ENCODE measurements at places on chromosomes 3 and 15. TPM values are rescaled to one million over a fixed set of nuclear protein-coding genes. Genes with fewer than 3 reads are reported as not detected.

DNA sequence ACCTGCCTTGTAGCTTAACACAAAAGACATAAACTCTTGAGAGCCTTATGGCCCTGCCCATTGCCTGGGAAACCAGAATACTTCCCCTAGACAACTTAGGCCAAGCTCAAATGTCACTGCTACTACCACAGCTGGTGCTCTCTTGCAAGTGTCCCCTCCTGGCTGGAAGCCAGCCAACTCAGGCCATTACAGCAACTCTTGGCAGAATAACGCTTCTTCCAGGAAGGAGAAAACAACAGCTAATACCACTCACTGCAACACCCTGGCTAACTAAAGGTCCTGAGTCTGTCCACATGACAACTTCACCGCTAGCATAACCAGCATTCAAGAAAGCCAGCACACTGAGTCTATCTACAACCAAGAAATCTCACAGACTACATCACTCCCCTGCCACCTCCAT lies 5.1 kb upstream of the B4GALT4 start:
- no peak overlapping the region for H3K27ac ChIP-seq
- no peak for DNase-seq
- H3K4me3 ChIP-seq, result no peak overlapping the region
- H3K27me3 ChIP-seq, result no peaks in the 10 kb centered on the region

DNA sequence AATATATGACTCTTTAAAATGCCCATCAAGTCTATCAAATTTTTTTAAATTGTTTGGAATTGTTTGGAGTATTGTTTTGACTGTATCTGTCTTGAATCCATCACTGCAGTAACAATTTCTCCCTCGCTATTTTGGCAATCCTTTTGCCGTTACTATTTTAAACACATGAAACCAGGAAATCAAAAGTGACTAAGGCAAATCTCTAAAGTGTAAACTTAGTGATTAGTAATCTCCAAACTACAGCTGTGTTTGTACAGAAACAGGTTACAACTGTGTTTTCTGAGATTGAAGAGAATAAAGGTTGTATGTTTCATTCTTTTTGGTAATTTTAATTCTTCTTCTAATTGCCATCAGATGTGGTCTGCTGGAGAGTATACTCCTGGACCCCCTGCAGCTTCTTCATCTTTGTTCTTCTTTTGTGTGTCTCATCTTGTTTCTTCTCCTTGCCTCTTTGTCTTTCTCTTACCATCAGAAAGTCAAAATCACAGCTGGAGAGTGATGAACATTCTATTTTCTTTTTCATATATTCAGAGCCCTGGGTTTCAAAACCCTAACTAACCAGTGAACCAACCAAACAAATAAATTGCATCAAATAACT lies 465.4 kb downstream of the RBMS3 start:
- H3K4me3 ChIP-seq, result no peak overlapping the region
- no peaks in the 10 kb centered on the region for H3K36me3 ChIP-seq
- DNase-seq, result no peak
- H3K4me1 ChIP-seq, result no peaks in the 10 kb centered on the region

DNA sequence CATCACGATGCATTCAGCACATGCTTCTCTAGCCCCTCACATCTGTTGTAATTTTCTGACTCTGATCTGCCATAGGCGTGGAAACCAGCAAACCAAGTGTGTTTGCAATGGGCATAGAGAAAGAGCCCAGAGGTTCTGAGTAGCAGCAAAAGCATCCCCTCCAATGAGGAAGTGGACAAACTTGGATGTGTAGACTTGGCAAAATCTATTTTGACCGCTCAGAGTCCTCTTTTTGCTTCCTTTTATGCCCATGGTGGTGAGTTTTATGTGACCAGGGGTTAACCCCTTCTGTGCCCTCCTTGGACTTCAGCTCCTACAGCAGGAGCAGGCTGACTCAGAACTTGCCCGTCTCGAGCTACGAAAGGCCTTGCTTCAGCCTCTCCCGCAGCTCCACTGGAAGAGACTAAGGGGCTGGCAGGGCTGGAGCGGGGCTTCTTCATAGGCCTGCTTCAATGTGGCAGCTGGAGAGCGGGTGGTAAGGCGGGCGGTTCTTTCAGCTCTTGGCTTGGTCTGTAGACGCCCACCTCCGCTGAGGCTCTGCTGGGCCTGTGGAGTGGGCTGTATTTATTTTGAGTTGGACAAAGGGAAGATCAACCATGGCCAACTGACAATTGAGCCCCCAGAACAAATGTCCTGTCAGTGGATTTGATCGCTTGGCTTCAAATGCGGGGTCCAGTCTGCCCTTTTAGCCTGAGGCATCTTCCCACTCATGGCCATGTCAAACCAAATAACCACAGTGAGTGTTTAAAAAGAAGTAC lies 6.5 kb upstream of the ETV5 start:
- DNase-seq, result no peak
- H3K4me1 ChIP-seq, result no peaks in the 10 kb centered on the region
- H3K27me3 ChIP-seq, result peaks cover 26% of the 10 kb centered on the region
- H3K27ac ChIP-seq, result no peak overlapping the region

Gene RCCD1
- total RNA-seq, result 14.8 TPM

Gene DAPK2
- total RNA-seq, result 26.5 TPM

DNA sequence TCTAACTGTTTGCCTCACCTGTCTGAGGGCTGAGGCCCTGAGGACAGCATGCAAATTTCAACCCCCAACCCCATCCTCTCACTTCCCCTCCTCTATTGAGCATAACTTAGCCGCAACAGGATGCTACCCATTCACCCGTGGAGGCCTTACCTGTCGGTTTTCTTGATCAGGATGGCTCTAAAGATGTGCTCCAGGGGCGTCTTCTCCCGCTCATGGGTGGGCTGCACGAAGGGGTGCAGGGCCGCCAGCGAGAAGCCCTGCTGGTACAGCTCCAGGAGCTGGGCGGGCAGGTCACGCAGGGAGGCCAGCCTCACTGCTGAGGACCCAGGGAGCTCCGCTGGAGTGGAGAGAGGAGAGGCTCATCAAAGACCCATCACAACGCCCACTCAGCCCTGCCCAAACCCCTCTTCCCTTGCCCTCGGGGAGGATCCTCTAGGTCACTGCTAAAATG lies 79.8 kb downstream of the RFTN1 start:
- H3K36me3 ChIP-seq, result no peaks in the 10 kb centered on the region
- no peak for DNase-seq
- H3K27ac ChIP-seq, result no peak overlapping the region
- H3K4me3 ChIP-seq, result no peak overlapping the region
- no peaks in the 10 kb centered on the region for H3K4me1 ChIP-seq

- no peak for DNase-seq
- no peak overlapping the region for H3K4me3 ChIP-seq
- H3K27ac ChIP-seq, result no peak overlapping the region
- H3K4me1 ChIP-seq, result no peaks in the 10 kb centered on the region
These were observed 9.0 kb upstream of the CHRNB4 start for GRCh38 chr15:78650022-78650421.

GRCh38 chr3:9696480-9697220 lies 7.0 kb upstream of the CPNE9 start:
- peaks cover under 1% of the 10 kb centered on the region for H3K36me3 ChIP-seq
- no peak overlapping the region for H3K4me3 ChIP-seq
- DNase-seq, result no peak
- H3K4me1 ChIP-seq, result no peaks in the 10 kb centered on the region
- H3K27ac ChIP-seq, result no peak overlapping the region

DNA sequence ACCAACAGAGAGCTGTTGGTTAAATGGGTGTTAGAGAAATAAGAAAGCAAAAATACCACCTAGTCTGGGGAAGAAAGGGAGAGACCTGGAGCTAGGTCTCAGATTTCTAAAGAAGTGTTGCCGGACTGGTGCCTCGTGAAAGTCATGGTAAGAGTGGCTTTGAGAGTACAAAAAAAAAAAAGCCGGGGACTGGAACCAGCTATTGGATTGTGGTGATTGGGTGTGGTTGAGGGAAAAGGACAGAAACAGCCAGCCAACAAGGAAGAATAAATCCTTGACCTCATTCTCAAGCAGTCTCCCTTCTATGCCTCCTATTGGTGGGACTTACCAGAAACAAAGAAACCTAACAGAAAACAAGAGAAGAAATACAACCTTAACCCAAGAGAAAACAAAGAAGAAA lies 346.4 kb upstream of the KCNMB2 start:
- no peak overlapping the region for H3K4me3 ChIP-seq
- H3K27me3 ChIP-seq, result no peaks in the 10 kb centered on the region
- no peaks in the 10 kb centered on the region for H3K4me1 ChIP-seq
- H3K36me3 ChIP-seq, result no peaks in the 10 kb centered on the region

DNA sequence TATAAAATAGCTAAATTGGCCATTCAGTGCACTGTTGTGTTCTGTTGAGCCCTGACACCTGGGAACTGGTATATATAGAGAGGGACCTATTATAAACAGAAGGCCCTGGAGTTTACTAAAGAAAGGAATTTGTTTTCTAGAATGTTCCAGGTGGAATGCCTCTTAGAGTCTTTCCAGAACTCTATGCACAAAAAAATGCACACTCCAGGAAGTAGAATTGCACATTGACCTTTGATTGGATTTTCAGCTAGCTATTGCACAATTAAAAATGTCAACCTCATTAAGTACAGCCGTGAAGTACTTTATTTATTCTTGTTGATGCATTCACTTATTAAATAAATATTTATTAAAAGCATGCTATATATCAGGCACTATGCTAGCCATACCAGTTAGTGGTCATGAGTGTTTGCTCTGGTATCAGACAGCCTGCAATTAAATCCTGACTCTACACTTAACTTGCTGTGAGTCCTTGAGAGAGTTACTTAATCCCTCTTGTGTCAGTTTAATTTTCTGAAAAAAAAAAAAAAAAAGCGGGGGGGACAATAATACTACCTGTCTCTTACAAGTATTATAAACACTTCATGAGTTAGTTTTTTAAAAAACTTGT lies 40.8 kb downstream of the NDUFB4 start:
- no peaks in the 10 kb centered on the region for H3K27me3 ChIP-seq
- H3K36me3 ChIP-seq, result no peaks in the 10 kb centered on the region
- DNase-seq, result no peak
- no peak overlapping the region for H3K4me3 ChIP-seq
- H3K4me1 ChIP-seq, result no peaks in the 10 kb centered on the region

GRCh38 chr3:189404797-189405484 lies 226.2 kb upstream of the TP63 start:
- no peaks in the 10 kb centered on the region for H3K27me3 ChIP-seq
- H3K4me3 ChIP-seq, result no peak overlapping the region
- H3K4me1 ChIP-seq, result no peaks in the 10 kb centered on the region
- DNase-seq, result no peak
- H3K36me3 ChIP-seq, result no peaks in the 10 kb centered on the region
- H3K27ac ChIP-seq, result no peak overlapping the region

DNA sequence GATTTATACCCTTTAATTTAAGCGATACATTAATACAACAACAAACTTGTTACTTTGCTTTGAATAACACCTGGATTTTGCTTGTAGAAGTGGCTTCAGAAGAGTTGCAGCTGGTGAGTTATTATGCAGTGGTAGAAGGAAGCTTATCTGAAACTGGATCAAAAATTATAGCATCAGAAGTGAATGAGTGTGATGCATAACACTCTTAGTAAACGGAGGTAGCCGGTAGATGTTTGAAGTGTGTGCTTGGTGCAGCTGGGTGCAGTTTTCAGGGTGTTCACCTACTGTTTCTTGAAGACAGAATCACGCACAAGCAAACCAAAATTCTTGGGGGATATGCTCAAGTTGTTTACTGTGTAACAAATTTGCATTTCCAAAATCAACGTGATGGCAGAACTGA lies 103.1 kb downstream of the MITF start:
- H3K27ac ChIP-seq, result no peak overlapping the region
- H3K4me1 ChIP-seq, result no peaks in the 10 kb centered on the region
- no peak for DNase-seq
- no peaks in the 10 kb centered on the region for H3K36me3 ChIP-seq

Gene GOLGA8M
- total RNA-seq, result 0.44 TPM

- no peaks in the 10 kb centered on the region for H3K4me1 ChIP-seq
- no peaks in the 10 kb centered on the region for H3K27me3 ChIP-seq
- DNase-seq, result no peak
- H3K4me3 ChIP-seq, result no peak overlapping the region
- H3K36me3 ChIP-seq, result no peaks in the 10 kb centered on the region
These were observed 345.5 kb downstream of the CHL1 start for GRCh38 chr3:542021-542420.

- no peaks in the 10 kb centered on the region for H3K27me3 ChIP-seq
- peaks cover 12% of the 10 kb centered on the region for H3K4me1 ChIP-seq
- no peak overlapping the region for H3K4me3 ChIP-seq
- DNase-seq, result no peak
- peak overlapping the region; percentile 46 for H3K27ac ChIP-seq
These were observed 97.5 kb downstream of the IGF1R start for GRCh38 chr15:98745650-98746374.

DNA sequence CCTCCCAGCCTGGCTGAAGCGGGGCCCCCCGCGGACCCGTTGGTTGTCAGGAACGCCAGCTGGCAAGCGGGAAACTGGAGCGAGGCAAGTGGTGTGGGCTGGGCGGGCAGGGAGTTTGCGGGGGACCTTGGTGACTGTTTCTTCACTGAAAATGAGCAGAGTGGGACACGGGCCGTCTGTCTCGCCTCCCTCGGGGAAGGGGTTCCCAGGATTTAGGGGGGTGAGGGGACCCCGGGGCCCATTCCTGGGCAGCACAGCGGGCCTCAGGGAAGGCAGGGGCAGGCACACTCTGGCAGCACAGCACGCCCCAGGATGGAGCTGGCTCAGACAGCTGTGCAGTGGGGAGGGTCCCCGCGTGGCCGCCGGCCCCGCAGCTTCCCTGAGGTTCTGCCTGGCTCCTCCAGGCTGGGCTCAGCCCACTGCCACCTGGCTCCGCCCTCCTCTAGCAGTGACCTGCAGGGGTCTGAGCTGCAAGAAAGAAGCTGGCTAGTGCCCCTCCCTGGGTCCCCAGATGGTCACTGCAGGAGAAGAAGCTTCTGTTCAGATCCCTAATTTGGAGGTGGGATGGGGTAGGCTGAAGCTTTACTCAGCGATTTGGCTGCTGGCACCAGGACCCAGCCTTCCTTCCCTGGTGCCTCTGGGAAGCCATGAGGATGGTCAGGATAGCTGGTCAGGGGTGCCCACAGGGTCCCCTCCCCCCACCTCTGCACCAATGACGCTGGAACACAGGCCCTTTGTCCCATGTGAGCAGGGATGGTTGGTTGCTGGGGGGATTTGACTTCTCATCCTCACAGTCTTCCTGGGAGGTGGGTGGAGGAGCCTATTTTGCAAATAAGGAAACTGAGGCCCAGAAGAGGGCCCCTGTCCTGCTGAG lies 90.4 kb downstream of the TBC1D2B start:
- H3K36me3 ChIP-seq, result no peaks in the 10 kb centered on the region
- no peaks in the 10 kb centered on the region for H3K4me1 ChIP-seq

Gene UBA5
- total RNA-seq, result 32.2 TPM

DNA sequence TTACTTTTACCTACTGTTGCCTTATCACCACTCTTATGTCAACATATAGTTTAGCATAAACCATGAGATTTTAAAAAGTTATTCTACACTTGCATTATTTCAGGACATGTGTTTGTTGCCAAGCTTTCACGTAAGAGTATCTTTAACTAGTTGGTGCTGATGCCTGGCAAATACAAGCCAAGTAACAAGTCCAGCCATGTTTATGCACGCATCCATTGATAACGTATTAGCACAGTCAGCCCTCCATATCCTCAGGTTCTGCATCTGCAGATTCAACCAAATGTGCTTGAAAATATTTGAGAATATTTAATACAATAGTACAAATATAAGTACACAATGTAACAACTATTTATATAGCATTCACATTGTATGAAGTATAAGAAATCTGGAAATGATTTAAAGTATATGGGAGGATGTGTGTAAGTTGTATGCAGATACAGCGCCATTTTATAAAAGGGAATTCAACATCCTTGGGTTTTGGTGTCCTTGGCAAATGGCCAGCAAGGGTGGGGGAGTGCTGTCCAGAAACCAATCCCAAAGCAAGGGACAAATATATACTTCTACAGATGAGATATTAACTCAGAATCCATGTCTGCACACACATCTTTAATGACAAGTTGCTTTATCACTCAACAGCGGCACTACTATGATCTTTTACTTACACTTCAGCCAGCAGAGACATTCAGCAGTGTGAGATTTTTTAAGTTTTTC lies 8.7 kb upstream of the SETD5 start:
- H3K36me3 ChIP-seq, result peaks cover 39% of the 10 kb centered on the region
- no peaks in the 10 kb centered on the region for H3K27me3 ChIP-seq
- no peak overlapping the region for H3K4me3 ChIP-seq
- peaks cover 5% of the 10 kb centered on the region for H3K4me1 ChIP-seq
